ENCODE measurements at places on chromosomes 12 and 14. TPM values are rescaled to one million over a fixed set of nuclear protein-coding genes. Genes with fewer than 3 reads are reported as not detected.

DNA sequence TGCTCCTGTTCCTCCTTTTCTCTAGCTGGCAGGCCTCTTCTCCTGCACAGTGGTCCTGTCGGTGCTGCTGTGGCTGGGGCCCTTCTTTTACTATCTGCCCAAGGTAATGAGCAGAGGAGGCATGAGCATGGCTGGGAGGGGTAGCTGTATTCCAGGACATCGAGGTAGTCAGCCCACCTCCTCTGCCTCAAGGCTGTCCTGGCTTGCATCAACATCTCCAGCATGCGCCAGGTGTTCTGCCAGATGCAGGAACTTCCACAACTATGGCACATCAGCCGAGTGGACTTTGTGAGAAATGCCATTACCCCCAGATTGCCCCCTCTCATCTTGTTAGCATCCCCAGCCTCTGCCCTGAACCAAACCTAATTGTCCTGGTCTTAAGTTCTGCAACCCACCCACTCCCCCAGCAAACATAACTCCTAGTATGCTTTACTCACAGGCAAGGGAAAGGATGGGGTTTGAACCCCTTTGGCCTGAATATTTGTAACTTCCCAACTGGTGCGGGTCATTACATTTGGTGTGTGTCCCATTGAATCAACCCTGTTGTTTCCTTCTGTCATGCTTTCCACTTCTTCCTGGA lies 9.1 kb downstream of the B4GALNT1 start:
- H3K4me3 ChIP-seq, result no peak overlapping the region
- DNase-seq, result no peak
- no peaks in the 10 kb centered on the region for H3K4me1 ChIP-seq
- no peaks in the 10 kb centered on the region for H3K27me3 ChIP-seq
- no peak overlapping the region for H3K27ac ChIP-seq
- H3K36me3 ChIP-seq, result no peaks in the 10 kb centered on the region

DNA sequence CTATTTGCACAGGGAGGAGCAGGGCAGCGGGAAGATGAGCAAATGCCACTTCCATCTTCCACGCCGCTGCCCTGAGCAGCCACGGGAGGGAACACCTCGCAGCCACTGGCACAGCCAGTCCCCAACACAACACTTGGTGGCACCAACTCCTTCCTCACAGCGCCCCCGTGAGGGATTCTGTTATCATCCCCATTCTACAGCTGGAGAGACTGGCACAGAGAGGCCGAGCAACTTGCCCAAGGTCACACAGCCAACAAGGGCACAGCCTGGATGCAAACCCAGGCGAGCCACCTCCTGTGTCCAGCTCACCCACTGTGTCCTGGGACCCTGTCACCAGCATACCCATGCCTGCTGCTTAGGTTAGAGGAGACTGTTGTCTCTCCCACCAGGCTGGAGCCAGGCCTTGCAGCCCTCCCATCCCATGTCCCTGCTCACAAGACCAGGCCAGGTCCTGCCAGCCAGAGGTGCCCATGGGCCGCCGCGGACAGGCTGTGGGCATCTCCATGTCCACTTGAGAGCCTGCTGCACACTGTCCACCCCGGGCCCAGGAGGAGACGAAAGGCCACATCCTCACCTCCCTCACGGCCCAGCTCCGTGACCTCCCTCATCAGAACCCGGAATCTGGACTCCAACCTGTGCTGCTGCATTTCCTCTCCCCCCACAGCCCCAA lies 57.0 kb downstream of the NCOR2 start:
- H3K4me3 ChIP-seq, result no peak overlapping the region
- peak overlapping the region; percentile 74 for H3K27ac ChIP-seq
- H3K27me3 ChIP-seq, result no peaks in the 10 kb centered on the region
- no peaks in the 10 kb centered on the region for H3K36me3 ChIP-seq
- H3K4me1 ChIP-seq, result peaks cover 32% of the 10 kb centered on the region

- peak overlapping the region; percentile 9 for H3K27ac ChIP-seq
- no peaks in the 10 kb centered on the region for H3K36me3 ChIP-seq
- peaks cover 10% of the 10 kb centered on the region for H3K4me1 ChIP-seq
- H3K4me3 ChIP-seq, result no peak overlapping the region
- DNase-seq, result no peak
These were observed 3.5 kb upstream of the ACTN1 start for GRCh38 chr14:68982581-68982980.

- H3K4me1 ChIP-seq, result peaks cover 4% of the 10 kb centered on the region
- H3K36me3 ChIP-seq, result no peaks in the 10 kb centered on the region
- DNase-seq, result no peak
- no peak overlapping the region for H3K4me3 ChIP-seq
These were observed 156.6 kb downstream of the FOXA1 start for GRCh38 chr14:37438444-37438843.

GRCh38 chr14:22556021-22556989 lies 32.7 kb downstream of the DAD1 start:
- peak overlapping the region; percentile 90 for H3K27ac ChIP-seq
- no peak overlapping the region for H3K4me3 ChIP-seq
- H3K36me3 ChIP-seq, result no peaks in the 10 kb centered on the region

DNA sequence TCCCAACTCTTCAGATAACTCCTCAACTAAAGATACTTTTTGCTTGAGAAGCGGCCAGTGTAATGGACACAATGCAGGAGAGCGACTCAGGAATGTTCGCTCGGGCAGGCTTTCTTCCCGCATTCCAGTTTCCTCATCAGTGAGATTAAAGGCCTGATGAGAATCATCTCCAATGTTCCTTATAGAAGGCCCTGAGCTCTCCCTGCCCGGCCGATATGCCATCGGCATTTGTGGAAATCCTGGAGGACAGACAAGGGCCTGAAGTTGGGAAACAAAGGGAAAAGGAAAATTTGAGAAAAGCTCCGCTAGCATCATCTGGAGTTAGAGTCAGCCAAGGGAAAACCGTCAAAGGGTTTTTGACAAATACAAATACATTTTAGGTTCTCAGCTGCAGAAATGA lies 38.0 kb upstream of the FOXN3 start:
- H3K4me3 ChIP-seq, result no peak overlapping the region
- no peak for DNase-seq
- H3K27ac ChIP-seq, result no peak overlapping the region
- H3K4me1 ChIP-seq, result no peaks in the 10 kb centered on the region
- no peaks in the 10 kb centered on the region for H3K27me3 ChIP-seq

GRCh38 chr14:68426661-68427549 lies 366.0 kb downstream of the ZFP36L1 start:
- no peaks in the 10 kb centered on the region for H3K4me1 ChIP-seq
- no peak overlapping the region for H3K4me3 ChIP-seq
- no peaks in the 10 kb centered on the region for H3K36me3 ChIP-seq

GRCh38 chr12:75913502-75914351 lies 117.8 kb downstream of the PHLDA1 start:
- H3K4me3 ChIP-seq, result no peak overlapping the region
- H3K4me1 ChIP-seq, result peaks cover 18% of the 10 kb centered on the region
- no peaks in the 10 kb centered on the region for H3K36me3 ChIP-seq
- no peak overlapping the region for H3K27ac ChIP-seq
- DNase-seq, result no peak

Gene TDRD9
- total RNA-seq, result 2.1 TPM

Gene AICDA
- not detected for total RNA-seq

Gene MEG3
- total RNA-seq, result 178 TPM

Gene KRT72
- total RNA-seq, result not detected

Gene KRT4
- total RNA-seq, result 0.09 TPM

Gene ABCD4
- 15.5 TPM for total RNA-seq

Gene DCP1B
- 6.1 TPM for total RNA-seq
